ENCODE measurements at places on chromosomes 12 and 14.

GRCh38 chr12:2806700-2807099 is 5.8 kb upstream of the ITFG2 start:
- no peak for DNase-seq

DNA sequence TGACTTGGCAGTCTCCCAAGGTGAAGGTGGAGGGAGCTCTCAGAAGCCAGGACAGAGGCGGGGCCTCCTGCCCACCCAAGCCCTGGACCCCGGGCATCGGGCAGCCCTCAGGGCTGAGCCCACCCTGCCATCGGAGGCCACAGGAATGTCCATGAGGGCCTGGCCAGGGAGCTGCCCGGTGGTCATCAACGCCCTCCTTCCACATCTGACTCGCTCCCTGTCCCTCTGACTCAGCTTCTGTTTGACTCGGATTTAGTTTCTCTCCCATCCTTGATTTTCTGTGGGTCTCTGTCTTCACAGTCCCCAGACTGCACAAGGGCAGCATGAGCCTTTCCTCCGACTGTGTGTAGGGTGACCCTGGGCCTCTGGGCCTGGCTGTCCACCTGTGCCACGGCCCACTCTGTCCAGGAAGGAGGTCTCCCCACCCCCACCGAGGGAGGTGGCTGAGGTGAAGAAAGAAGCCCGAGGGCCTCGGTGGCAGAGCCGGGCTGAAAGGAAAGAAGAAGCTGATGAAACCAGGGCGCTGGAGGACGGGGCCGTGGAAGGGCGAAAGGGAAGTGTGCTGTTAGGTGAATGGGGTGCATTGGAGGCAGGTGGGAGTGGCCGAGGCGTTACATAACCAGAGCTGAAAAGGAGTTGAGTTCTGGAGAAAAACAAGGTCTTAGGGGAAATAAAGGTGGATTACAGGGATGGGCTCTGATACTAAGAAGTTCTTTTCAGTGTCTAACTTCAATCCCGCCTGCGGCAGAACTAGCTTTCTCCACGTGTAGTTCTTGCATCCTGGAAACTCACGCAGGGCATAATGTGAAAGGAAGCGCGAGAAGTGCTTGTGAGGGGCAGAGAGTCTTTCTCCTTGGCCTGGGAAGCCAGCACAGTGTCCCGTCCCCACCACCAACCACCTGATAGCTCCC is 16.7 kb upstream of the TMEM106C start:
- peak; percentile 34 for DNase-seq

GRCh38 chr12:125185740-125186470 is 120.7 kb downstream of the AACS start:
- peak; percentile 93 for DNase-seq

- DNase-seq, result no peak
These were observed 4.2 kb downstream of the SERPINA10 start for GRCh38 chr14:94288610-94289465.

DNA sequence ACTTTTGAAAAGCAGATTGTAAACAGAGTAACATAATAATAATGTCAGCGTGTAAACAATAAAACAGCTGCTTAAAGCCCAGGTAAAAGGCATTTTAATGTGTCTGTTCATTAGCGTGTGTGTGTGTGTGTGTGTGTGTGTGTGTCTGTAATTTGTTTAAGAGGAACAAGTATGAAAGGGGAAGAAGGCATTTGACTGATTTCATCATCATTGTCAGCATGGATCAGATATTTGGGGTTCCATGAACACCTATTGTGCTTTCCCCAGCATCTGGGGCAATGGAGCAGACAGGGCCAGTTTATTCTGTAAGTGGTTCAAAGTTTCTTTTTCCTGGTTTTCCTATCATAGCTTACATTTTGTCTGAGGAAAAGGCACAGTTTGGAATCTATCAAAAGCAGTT is 28.9 kb downstream of the SLC25A21 start:
- no peak for DNase-seq

GRCh38 chr12:14854586-14855183 is 11.4 kb upstream of the ART4 start:
- DNase-seq, result no peak

DNA sequence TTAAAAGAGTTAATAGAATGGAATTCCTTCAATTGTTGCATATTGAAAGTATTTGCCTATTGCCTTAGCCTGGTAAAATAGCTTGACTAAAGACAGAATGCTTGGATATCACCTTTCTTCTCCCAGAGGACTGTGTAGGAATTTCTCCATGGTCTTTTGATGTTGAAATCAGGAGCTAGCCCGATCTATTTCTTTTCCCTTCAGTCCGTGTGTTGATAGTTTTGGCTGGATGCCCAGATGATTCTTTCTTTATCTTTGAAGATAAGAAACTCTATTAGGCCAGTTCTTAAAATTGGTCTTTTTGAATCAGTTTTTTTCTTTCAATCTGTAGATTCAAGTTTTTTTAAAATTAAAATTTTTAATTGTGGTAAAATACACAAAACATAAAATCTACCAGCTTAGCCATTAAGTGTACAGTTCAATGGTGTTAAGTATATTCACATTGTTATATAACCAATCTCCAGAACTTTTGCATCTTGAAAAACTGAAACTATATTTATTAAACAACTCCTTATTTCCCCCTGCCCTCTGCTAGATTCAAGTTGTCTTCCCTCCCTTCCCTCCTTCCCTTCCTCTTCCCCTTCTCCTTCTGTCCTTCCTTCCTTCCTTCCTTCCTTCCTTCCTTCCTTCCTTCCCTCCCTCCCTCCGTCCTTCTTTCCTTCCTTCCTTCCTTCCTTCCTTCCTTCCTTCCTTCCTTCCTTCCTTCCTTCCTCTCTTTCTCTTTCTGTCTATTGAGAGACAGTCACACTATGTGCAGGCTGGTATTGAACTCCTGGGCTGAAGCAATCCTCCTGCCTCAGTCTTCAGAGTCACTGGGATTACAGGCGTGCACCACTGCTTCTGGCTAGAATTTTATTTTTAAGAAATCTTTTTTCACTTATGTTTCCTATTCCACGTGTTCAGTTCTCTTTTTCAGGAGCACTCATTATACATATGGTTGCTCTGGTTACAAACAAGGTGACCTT is 10.1 kb downstream of the LACRT start:
- DNase-seq, result no peak

- peak; percentile 88 for DNase-seq
These were observed 14.9 kb upstream of the IFT81 start for GRCh38 chr12:110109037-110109836.

GRCh38 chr14:50040401-50040775 is 76.0 kb downstream of the VCPKMT start:
- DNase-seq, result peak; percentile 93

GRCh38 chr12:51335931-51336330 is 10.5 kb downstream of the CELA1 start:
- no peak for DNase-seq

DNA sequence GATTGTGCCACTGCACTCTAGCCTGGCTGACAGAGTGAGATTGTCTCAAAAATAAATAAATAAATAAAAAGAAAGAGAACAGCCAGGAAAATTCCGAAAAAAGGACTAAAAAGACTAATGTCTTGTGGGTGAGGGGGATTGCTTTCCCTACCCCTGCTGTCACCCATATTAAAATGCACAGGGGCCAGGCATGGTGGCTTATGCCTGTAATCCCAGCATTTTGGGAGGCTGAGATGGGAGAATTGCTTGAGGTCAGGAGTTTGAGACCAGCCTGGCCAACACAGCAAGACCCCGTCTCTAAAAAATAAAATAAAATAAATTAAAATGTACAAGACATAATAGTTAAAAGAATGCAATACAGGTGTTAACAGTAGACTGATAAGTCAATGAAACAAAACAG is 6.1 kb downstream of the DHRS1 start:
- DNase-seq, result no peak

- no peak for DNase-seq
These were observed 58.7 kb downstream of the RALGAPA1 start for GRCh38 chr14:35750202-35750904.

DNA sequence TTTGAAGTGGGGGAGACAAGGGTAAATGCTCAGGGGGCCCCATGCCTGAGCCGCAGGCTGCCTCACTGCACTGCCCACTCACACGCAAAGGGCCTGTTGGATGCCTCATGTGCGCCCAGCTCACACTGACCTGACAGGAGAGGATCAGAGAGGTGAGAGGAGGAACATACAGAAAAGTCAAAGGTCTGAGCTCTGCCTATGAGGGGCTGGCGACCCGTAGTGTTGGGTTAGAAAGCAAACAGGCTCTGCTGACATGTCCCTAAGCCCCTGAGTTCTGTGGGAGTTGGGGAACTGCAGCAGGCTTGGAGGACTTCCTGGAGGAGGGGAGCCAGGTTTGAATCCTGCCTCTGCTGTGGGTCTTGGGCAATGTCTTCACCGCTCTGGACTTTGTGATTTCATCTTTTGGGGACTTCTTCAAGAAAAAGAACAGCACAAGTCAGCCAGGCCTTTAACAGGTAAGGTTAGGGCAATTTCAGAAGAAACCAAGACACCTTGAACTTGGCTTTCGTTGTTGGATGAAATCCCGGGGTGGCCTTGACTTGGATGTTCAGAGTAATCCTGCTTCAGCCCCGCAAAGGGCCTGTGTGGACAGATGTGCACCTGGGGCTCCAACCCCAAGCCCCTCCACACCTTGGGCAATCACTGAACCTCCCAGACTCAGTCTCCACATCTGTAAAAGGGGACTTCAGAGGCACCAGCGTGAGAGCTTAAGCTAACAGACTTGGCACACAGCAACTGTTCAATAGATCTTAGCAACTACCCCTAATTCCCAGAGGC is 116.8 kb downstream of the SCARB1 start:
- DNase-seq, result no peak

GRCh38 chr14:66140213-66140918 is 345.8 kb upstream of the CCDC196 start:
- no peak for DNase-seq

- DNase-seq, result no peak
These were observed 147.0 kb upstream of the OR4E1 start for GRCh38 chr14:21820631-21821030.

DNA sequence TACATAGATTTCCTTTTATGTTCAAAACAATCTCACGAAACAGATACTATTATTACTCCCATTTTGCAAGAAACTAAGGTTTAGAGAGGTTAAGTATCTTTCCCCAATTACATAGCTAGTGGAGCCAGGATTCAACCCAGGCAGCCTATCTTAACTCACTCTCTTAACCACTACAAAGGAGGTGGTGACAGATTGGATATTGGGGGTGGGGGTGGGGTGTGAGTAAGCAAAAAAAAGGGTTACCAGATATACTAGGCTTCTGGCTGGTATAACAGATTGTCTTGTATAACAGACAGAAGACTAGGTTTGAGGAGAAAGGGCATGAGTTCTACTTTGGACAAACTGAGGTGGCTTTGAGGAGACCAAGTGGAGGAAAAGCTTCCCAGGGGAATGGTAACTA is 2.1 kb downstream of the GMFB start:
- no peak for DNase-seq

GRCh38 chr14:54350203-54350602 is 46.6 kb upstream of the CDKN3 start:
- no peak for DNase-seq

GRCh38 chr14:50061664-50062437 is 54.5 kb downstream of the VCPKMT start:
- DNase-seq, result peak; percentile 89

- no peak for DNase-seq
These were observed 45.0 kb upstream of the FBXO21 start for GRCh38 chr12:117235261-117235660.

GRCh38 chr12:78403681-78404080 is 460.9 kb upstream of the SYT1 start:
- no peak for DNase-seq

- DNase-seq, result peak; percentile 91
These were observed 124.8 kb upstream of the MAP1LC3B2 start for GRCh38 chr12:116434155-116435011.

GRCh38 chr14:23828001-23828400 is 125.6 kb upstream of the DHRS4 start:
- DNase-seq, result no peak

DNA sequence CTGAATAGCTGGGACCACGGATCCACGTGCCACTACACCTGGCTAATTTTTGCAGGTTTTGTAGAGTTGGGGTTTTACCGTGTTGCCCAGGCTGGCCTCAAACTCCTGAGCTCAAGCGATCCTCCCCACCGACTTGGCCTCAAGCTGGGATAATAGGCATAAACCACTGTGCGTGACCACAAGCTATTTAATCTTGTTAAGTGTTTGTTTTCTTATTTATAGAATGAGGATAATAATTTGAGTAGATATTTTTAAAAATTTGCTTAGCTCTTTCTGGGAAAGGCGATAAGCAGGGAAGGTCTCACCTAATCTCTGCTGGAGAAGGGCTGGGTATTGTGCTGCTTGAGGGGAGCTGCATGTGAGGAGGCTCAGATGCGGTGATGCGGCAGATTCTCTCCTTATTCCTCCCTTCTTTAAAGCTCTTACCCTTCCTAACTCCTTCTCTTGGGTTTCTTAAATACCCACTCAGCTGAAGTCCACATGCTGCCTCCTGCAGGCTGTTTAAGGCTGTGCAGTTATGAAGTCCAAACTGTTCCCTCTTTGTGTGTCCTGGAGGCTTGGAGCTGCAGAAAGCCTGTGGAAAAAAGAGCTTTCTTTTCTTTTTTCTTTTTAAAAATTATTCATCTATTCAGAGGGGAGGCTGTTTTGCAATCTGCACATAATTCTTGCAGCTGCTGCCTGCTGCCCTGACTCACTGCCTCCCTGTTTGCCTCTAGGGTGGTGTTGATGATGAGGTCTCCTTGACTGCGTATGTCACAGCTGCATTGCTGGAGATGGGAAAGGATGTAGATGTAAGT is 37.9 kb downstream of the A2ML1 start:
- DNase-seq, result peak; percentile 15

GRCh38 chr14:99242816-99243721 is 28.9 kb downstream of the BCL11B start:
- DNase-seq, result no peak

GRCh38 chr12:80107221-80107620 is 7.9 kb downstream of the OTOGL start:
- no peak for DNase-seq

DNA sequence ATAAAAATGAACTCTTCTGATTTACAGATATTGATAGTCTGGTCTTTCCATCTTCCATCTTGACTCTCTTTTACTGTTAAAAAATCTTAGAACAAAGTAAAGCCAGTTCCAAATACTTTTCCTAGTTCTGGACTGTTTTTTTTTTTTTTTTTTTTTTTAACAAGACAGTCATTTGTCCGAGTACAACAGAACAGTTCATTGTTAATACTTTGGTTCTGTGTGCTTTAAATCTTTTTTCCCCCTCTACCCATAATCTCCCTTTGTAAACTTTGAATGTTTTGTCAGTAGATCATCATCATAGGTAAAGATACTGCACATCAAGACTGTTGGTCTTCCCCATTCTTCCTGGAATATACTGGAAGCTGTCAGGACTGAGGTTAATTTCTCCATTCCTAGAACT is 38.0 kb downstream of the ADIPOR2 start:
- DNase-seq, result no peak

GRCh38 chr14:71592361-71592760 is 339.9 kb upstream of the RGS6 start:
- peak; percentile 33 for DNase-seq

DNA sequence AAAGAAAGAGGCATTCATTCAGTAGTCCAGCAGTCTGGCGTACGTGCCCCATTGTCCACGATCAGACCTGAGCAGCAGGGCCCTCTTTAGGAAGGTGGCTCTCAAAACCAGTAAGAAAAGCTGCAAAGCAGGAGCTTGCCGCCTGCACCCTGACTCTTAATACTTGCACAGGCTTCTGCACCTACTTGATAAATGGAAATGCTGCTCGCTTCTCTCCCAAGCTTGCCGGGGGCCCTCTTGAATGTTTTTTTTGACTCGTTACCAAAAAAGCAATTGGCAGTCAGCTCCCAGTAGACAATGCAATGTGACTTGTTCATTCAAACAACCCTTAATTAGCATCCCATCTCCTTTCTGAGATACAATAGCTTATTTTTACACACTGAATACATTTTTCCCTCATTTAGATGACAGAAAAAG is 27.2 kb upstream of the PTPRB start:
- DNase-seq, result peak; percentile 61

- DNase-seq, result no peak
These were observed 86.4 kb downstream of the STAB2 start for GRCh38 chr12:103673487-103673886.
